NCI-H510A (cell line): ENCODE measurements at places on chromosomes 3 and 15.

GRCh38 chr15:35450492-35450891 is 95.5 kb downstream of the DPH6 start:
- DNase-seq: no peak

DNA sequence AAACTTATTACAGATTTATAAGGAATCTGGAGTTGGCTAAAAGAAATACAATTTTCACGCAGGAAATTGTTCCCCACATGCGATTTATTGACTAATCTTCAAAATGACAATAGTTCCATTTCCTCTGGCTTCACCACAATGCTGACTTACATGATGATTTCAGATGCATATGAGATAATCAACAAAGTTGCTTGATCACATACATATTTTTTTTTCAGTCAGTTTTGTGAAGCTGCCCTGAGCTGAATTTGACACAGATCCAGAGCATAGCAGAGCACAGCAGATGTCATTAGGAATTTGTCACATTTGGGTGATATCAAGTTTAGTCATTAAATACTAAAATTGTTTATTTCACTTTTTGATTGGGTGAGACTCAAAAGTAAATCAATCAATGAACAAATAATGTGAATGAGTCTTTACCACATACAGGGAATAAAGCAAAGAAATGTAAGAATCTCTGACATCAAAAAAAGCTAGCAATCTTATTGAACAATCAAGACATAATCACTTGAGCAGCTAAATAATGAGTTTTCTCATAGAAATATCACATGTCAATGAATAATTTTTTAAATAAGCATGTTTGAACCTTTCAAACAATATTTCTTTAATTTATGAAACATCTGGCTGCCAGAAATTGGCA is 18.3 kb downstream of the CPB1 start:
- no peak for DNase-seq

DNA sequence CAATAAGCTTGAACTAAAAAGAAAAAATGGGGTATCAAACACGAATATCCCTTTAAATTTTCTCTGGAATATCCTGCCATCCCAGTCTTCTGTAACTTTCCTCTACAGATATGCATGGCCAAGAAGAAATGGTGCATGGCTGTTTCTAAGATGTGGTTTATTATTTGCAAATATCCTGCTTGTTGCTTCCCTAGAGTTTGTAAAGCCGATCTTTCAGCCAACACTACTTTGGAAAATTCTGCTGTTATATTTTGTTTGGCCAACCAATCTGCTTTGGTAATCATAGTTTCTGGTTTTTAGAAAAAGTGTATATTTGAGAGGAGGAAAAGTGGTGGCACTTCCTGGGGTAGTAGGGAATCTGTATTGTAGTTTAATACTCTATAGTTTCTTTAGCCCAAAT is 13.9 kb downstream of the PHLDB2 start:
- DNase-seq: no peak

- DNase-seq: no peak
These were observed 33.9 kb downstream of the GRK7 start for GRCh38 chr3:141796889-141797781.

DNA sequence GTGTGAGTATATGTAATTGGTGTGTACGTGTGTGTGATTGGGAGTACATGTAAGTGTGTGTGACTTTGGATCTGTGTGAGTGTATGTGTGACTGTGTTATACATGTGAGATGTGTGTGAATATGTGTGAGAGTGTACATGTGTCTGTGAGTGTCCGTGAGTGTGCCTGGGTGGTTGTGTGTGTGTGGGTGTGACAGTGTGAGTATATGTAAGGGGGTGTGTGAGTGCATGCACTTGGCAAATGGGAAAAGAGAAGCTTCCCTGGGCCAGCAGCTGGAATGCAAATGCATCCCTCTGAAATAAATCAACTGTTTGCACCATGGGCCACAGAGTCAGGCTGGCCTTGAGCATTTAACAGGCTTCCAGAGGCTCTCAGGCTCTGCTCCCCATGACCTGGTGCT is 63.6 kb downstream of the MINAR1 start:
- no peak for DNase-seq

DNA sequence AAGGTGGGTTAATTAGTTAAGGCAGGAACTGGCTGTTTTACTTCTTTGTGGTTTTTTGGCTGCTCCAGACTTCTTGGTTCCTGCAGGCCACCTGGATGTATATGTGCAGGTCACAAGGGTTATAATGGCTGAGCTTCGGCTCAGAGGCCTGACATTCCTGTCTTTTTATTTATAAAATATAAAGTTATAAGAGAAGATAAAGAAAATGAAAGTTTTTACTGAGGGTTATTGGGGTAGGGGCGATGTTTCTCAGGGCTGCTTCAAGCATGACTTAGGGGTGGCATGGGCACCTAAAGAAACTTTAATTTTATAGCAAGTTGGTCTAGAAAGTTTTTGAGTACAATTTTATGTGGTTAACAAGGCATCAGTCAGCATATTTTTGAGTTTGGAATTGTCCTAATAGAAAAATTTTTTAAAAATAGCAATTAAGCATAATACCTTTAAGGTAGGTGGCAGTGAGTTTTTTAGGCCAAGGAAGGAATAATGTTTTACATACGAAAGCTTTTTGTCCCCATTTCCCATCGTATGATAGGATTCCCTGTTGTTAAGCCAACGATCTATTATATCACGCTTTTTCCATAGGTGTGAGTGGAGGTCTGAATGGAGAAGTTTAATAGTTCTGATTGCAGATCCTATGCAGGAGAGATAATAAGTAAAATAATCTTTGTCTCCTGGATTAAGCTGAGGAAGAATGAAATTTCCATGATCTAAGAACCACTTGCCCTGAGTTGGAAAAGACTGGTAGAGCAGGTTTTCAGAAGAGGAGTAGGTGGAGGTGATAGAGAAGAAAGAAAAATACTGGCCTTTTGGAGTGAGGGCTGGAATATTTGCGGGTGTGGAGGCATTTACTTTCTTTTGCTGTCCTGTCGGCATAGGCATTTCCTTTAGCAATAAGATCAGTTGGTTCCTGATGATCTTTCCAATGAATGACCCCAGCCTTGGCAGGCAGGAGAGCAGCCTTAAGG is 10.1 kb downstream of the STRIT1 start:
- DNase-seq: no peak

DNA sequence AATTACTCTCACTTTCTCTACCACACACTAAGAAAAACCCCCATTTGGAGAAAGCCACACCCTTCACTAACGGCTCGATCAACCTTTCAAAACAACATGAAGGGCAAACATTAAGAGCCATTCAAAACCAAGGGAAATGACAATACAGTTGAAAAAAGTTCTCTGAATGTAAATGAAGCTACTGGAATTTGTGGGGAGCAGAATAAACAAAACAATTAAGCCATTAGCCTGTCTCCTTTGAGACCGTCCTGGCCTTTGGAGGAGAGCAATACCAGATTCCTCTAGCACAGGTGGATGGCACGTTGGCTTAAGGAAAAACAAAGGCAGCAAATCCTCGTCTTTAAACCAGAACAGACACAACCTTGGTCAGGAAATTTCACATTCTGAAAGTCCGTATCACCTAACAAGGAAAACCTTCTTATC is 18.7 kb downstream of the MYO1E start:
- DNase-seq: no peak

DNA sequence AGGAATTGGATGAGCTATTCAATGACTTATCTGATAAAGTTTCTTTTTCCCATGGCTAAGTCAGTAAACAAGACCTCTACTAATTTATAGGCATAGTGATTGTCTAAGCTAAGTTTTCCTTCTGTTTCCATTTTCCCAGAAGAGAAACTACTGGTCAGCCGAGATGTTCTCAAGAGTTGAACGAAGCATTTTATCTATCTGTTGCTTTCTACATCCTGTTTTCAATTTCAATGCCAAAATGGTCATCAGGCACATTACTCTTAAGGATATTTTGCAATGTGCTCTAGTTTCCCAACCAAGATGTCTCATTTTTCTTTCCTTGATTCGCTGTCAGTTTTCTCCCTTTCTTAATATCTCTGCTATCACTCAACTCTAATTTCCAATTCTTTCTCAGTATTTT is 228.7 kb downstream of the MBNL1 start:
- DNase-seq: no peak

DNA sequence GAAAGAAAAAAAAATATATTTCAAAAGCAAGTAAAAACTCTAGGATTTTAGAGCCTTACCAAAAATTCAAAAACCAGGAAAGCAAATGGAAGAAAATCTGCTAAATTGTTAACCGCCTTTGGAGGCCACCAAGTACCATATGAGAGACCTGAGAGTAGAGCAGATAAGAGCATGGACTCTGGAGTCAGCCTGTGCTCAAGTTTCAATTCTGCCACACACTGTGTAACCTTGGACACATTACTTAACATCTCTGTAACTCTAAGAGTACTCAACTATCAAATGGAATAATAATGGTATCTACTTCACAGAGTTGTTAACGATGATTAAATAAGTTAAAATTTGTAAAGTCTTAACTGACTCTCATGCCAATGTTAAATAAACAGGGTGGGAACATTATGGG is 12.7 kb downstream of the RBSN start:
- DNase-seq: no peak

GRCh38 chr3:12722226-12722625 is 36.8 kb downstream of the TMEM40 start:
- no peak for DNase-seq

DNA sequence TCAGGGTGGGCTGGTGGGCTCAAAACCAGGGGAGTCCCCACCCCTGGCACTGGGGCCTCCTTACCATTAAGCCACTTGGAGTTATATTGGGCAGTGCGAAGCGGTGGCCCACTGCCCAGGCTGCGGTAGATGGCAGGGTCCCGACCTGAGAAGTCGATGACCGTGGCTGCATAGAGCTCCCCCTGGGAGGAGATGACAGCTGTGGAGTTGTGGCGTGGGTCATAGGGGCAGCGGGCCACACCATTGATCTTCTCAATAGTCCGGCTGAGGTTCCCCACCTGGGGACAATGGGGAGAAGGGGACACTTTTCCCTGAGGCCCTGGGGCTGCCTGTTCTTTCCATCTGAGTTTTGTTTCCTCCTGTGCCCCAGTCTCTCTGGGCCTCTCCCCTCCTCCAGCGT is 99.8 kb downstream of the SEMA5B start:
- no peak for DNase-seq

GRCh38 chr15:58627701-58628100 is 121.8 kb downstream of the ADAM10 start:
- no peak for DNase-seq

- no peak for DNase-seq
These were observed 12.5 kb downstream of the SH2D7 start for GRCh38 chr15:78104566-78105475.

- peak; percentile 80 for DNase-seq
These were observed 525.0 kb downstream of the GABRG3 start for GRCh38 chr15:27495963-27496459.

DNA sequence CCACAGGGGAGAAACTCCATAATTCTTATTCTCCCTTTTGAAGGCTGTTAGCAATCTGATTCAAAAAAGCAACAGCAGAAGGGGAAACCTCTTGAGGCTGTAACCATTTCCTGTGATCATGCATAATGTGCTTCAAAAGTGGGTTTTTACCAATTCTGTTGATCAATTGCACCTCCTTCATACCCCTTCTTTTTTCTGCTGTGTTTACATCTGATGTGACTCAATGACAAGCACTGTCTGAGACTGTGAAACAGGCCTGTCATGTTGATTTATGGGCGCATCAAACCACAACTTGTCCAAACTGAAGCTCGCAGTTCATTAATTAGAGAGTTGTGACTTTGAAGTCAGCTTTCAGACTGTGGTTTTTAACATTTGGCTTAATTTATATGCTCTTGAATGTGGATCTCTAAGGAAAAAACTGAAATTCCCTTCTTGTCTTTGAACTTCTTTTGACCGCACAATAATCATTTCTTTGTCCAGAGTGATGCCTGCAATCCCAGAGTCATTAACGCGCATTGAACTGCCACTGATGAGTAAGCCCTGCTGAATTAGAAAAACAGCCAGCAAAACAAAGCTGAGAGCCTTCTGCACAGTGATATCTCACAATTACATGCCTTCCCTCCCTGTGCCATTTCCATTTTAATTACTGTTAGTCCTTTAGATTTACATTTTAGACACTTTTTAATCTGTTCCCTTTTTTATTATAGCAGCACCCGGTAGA is 532.8 kb downstream of the FOXP1 start:
- DNase-seq: no peak

DNA sequence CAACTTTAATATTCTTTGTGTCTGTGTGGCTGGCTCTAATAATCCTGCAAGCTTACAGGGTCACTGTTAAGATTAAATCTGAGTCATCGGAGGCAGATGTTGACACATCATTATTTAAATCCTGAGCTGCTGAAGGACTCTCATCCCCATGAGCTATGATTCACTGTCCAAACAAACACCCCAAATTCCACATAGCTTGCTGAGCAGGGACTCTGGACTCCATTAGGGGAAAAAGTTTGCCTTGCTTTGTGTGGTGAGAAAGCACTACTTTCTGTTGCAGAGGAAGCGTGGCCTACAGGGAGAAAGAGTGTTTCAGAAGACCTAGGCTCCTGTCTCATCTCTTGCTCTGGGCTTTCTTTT is 213.7 kb downstream of the PDCD6IP start:
- no peak for DNase-seq
